ENCODE measurements at places on chromosomes 16 and 17.

GRCh38 chr17:77280304-77281121 lies 139.7 kb downstream of the SEC14L1 start:
- no peak for DNase-seq

DNA sequence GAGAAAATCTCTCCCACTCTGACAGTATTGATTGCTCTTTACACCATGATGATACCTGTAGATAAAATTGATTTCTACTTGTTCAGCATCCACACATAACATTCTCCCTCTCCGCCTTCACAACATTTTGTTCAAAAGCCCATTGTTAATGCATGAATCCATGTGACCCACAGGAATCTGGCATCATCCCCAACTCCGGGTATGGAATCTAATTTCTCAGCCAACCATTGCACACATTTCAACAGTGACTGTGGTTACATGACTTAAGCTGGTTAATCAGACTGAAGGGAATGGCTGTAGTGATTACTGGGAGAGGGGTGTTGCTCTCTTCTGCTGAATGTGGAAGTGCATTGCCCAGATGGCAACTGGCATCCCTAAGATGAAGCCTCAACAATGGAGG lies 161.4 kb upstream of the C16orf82 start:
- no peak for DNase-seq

- no peak for DNase-seq
These were observed 7.7 kb upstream of the HROB start for GRCh38 chr17:44133918-44134476.

- peak; percentile 85 for DNase-seq
These were observed 2.1 kb upstream of the C17orf78 start for GRCh38 chr17:37373530-37374159.

DNA sequence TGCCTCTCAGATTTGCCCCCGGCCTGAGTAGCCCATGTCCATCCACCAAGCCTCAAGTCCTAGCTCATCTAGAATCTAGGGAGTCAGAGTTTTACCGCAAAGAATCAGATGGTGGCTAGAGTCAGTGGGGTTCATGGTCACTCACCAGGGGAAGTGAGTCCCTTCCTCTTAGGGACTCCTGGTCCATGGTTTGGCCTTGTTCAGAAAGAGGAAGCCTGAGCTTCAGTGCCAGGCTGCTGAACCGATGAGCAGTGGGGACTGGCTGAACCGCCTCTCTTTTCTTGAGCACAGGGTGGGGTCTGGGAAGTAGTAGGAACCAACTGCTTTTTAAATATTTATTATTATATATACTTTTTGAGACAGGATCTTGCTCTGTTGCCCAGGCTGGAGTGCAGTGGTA lies 160.3 kb downstream of the NTN1 start:
- no peak for DNase-seq

- no peak for DNase-seq
These were observed 82.1 kb downstream of the GPR139 start for GRCh38 chr16:19991614-19992013.

DNA sequence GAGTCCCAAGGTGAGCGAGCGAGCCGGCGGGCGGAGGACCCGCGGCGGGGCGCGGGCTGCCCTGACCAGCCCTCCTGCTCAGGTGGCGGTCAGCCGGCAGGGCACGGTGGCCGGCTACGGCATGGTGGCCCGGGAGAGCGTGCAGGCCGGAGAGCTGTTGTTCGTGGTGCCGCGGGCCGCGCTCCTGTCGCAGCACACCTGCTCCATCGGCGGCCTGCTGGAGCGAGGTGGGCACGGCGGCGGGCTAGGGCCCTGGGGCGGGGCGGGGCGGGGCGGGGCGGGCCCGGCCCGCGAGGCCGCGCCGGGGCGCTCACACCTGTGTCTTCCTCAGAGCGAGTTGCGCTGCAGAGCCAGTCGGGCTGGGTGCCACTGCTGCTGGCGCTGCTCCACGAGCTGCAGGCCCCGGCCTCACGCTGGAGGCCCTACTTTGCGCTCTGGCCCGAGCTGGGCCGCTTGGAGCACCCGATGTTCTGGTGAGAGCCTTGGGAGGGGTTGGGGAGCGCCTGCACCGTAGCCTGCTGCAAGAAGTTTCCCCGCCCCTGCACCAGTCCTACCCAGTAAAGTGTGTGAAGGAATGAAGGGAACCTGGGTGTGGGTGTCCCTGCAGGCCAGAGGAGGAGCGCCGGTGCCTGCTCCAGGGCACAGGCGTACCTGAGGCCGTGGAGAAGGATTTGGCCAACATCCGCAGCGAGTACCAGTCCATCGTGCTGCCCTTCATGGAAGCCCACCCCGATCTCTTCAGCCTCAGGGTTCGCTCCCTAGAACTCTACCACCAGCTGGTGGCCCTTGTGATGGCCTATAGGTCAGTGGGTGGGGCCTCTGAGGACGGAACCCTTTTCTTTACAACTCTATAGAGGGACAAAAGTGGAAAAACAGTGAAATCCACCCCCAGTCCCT lies 802 bp downstream of the SETD6 start:
- peak; percentile 66 for DNase-seq

DNA sequence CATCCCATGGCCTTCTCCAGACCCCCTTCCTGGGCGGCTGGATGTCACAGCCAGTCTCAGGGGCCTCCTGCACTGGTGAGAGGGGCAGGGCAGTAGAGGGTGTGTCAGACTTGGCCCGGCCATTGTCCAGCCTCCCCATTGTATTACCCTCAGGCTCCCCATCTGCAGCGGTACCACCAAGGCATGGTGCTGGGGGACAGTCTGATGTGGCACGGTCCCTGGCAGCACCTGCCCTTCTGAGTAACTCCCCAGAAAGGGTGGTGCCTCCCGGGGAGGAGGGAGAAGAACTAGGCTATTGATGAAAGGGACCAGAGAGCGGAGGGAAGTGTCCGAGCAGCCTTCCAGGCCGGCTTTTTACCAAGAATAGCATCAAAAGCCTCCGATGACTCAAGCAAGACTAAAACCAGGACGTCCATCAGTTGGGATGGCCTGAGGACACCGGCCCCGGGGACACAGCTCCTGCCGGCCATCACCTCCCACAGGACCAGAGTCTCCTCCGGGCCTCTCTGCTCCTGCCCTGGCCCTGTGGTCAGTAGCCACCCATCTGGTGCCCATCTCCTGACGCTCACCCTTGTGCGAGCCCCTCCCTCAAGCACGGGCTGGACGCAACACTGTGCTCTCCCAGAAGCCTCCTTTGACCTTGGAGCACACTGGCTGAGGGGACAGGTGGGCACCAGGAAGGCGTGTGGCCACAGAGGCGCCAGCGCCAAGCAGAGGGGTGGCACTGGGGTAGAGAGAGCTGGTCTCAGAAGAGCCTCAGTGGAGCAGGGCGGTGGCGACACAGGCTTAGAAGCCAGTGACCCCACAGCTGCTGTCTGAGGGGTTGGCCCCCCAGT lies 5.8 kb upstream of the CPNE7 start:
- DNase-seq, result no peak

GRCh38 chr17:66465701-66466100 lies 163.3 kb downstream of the PRKCA start:
- no peak for DNase-seq

- no peak for DNase-seq
These were observed 59.1 kb upstream of the PLCG2 start for GRCh38 chr16:81719993-81720392.

GRCh38 chr17:48985436-48986245 lies 11.5 kb upstream of the IGF2BP1 start:
- peak; percentile 35 for DNase-seq

- no peak for DNase-seq
These were observed 24.3 kb upstream of the DBNDD1 start for GRCh38 chr16:90043526-90043925.

DNA sequence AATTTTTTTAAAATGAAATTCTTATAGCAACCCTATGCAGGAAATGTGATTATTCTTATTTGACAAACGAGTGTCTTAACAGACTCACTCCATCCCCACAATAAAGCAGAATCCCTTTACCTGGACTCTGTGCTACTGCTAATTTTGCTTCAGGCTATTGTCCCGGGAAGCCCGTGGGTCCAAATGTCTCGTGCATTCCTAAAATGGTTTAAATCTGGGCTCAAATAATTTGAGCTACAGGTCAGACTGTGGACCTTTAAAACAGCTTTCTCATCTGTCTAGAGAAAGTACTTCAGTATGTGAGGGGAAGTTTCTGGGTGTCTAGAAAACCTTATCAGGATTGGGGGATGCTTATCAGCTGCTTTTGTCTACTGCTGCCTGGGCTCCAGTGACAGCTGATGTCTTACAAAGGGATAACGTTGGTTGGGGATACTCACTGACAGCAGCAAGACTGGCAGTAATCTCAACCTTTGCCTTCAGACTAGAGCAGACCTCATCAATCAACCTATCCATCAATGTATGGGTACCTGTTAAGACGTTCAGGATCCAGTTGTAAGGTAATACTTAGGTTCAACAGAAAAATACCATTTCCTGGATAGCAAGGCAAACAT lies 197.9 kb upstream of the CDH11 start:
- DNase-seq, result no peak

DNA sequence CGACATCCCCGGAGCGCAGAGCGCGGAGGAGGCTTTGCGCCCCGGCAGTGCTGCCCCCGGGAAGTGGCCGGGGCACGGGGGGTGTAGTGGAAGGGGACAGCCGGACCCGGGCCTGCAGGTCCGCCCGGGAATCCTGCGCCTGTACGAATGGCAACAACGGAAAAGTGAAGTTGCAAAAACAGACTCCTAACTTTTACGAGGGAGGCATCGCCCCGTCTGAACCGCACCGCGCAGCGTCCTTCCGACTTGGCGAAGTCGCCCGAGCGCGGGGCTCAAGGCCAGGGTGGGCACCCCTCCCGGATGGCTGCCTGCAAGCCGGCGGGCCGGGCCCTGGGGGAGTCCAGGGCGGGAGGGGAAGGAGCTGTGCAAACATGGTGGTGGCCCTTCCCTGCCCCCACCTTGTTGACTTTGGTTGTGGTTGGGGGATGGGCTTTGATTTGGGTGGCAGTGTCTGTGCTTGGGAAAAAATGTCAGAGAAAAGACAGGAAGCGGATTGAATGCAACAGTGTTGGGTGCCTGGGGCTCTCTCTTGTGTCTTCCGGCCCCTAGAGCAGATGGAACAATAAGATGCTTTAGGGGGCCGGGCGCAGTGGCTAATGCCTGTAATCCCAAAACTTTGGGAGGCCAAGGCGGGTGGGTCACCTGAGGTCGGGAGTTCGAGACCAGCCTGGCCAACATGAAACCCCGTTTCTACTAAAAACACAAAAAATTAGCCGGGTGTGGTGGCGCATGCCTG lies 675 bp downstream of the RNF213 start:
- DNase-seq, result peak; percentile 88

- DNase-seq, result no peak
These were observed 2.3 kb downstream of the TMC6 start for GRCh38 chr17:78125976-78126894.

GRCh38 chr17:39092692-39093230 lies 58.7 kb downstream of the PLXDC1 start:
- no peak for DNase-seq

- DNase-seq, result no peak
These were observed 76.7 kb downstream of the CCT6B start for GRCh38 chr17:34884597-34884996.

GRCh38 chr16:16101585-16101984 lies 121.7 kb downstream of the ABCC6 start:
- no peak for DNase-seq

GRCh38 chr17:45968732-45969131 lies 30.3 kb upstream of the STH start:
- no peak for DNase-seq

DNA sequence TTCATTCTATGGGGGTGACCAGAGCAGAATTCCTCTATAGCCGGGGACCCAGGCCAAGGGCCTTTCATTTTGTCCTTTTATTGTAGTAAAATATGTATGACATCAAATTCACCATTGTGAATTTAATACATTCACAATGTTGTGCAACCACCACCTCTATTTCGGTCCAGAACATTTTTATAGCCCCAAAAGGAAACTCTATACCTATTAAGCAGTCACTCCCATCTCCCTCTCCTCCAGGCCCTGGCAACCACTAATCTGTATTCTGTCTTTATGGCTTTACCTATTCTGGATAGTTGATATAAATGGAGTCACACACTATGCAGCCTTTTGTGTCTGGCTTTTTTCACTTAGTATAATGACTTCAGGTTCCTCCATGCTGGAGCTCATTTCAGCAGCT lies 9.7 kb upstream of the TNS4 start:
- DNase-seq, result no peak

DNA sequence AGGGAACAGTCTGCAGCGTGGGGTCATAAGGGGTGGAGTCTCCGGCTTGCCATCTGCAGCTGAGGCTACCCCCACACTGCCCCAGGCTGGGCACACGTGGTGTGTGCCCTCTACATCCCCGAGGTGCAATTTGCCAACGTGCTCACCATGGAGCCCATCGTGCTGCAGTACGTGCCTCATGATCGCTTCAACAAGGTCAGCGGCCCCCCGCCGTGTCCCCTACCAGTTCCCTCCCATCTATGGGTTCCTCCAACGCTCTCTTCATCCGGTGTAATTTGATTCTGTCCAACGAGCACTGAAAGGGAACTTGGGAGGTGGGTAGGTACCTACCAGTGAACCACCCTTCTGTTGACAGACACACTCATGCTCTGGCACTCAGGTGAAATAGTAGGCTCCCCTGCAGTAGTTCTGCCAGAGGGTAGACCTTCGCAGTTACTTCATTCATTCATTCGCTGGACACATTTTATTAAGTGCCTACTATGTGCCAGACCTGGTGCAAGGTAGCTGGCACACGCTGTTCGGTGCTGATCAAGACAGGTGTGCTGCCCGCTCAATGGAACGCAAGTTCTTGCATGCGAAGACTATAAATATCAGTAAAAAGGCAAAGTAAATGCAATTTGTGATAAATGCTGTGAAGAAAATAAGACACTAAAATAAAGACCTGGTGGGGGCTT lies 2.7 kb downstream of the MLLT6 start:
- no peak for DNase-seq

GRCh38 chr17:44095647-44096496 lies 25.3 kb downstream of the G6PC3 start:
- DNase-seq, result no peak

DNA sequence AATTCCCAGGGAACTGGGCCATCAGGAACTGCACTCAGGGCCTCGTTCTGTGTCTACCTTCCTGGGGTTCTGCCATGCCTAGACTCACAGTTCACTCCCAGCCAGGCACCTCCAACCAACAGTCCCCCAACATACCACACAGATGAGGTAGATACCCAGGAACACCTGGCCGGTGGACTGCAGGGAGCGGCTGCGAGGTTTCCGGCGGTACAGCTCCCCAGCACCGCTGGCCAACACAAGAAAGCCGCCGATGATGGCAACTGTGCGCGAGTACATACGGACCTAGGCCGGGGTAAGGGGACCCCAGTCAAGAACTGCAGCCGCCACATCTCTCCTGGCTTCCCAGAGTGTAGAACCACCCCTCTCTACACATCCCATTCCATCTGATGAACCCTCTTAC lies 1.9 kb downstream of the TMEM101 start:
- no peak for DNase-seq

- no peak for DNase-seq
These were observed 18.7 kb downstream of the SGSH start for GRCh38 chr17:80201446-80201845.

GRCh38 chr16:14324581-14324980 lies 253.5 kb downstream of the MRTFB start:
- DNase-seq, result no peak

GRCh38 chr17:32946375-32947135 lies 18.6 kb downstream of the TMEM98 start:
- DNase-seq, result no peak
